ENCODE measurements at places on chromosomes 13 and 19.

DNA sequence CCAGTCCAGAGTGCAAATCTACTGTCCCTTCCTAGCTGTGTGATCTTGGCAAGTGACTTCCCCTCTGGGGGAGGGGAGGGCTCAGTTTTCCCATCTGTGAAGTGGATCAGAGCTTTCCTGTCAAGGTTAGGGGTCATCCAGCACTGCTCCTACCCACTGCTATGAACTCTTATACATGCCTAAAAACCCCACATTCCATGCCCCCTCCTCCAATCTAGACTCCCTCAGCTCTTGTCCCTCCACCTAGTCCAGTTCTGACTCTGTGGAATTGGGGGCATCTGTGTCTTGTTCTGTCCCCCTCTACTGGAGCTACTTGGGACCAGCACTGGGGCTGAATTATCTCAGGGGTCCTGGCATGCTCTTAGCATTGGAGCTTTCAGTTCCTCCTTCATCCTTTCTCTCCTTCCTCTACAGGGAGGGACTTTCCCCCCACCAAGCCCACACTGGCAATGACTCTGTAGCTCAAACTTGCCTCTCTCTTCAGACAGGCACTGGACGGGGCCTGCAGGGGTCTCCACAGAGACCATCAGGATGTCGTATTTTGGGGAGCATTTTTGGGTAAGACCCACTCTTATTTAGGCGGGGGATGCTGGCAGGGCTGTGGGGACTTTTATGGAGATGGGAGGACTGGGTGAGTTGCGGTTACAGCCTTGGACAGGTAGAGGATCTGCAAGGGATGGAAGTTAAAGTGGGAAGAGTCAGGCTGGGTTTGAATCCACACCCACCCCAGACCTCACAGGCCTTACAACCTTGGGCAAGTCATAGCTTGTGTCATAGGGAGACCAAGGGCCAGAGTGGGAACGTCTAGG lies 3.6 kb downstream of the FCHO1 start:
- no peak for DNase-seq

- no peak for DNase-seq
Measured at GRCh38 chr19:8261881-8262280, 46.3 kb downstream of the CD320 start.

DNA sequence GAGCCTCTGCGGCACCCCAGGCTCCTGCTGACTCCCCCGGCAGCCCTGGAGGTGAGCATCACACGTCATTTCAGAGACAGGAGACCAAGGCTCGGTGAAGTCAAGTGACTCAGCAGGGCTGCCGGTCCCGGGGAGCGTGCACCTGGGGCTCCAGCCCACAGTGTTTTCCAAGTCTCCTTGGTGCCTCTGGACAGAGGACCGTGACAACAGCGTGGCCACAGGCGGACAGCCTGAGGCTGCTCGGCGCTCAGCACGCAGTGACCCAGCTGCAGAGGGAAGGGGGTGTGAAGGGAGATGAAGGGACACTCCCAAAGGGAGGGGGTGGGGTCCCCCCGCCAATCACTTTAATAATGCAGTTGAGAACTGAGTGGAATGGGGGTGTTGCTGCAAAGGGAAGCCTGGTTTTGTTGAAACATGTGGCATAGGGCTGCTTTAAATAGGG lies 17.5 kb upstream of the ASPDH start:
- no peak for DNase-seq

- DNase-seq, result no peak
Measured at GRCh38 chr13:54733639-54734038, 1705.0 kb downstream of the OLFM4 start.
